ENCODE measurements at places on chromosomes 7 and 10. TPM values are rescaled to one million over a fixed set of nuclear protein-coding genes. Genes with fewer than 3 reads are reported as not detected.

- DNase-seq, result no peak
These were observed 533.5 kb upstream of the COBL start for GRCh38 chr7:51850126-51850525.

DNA sequence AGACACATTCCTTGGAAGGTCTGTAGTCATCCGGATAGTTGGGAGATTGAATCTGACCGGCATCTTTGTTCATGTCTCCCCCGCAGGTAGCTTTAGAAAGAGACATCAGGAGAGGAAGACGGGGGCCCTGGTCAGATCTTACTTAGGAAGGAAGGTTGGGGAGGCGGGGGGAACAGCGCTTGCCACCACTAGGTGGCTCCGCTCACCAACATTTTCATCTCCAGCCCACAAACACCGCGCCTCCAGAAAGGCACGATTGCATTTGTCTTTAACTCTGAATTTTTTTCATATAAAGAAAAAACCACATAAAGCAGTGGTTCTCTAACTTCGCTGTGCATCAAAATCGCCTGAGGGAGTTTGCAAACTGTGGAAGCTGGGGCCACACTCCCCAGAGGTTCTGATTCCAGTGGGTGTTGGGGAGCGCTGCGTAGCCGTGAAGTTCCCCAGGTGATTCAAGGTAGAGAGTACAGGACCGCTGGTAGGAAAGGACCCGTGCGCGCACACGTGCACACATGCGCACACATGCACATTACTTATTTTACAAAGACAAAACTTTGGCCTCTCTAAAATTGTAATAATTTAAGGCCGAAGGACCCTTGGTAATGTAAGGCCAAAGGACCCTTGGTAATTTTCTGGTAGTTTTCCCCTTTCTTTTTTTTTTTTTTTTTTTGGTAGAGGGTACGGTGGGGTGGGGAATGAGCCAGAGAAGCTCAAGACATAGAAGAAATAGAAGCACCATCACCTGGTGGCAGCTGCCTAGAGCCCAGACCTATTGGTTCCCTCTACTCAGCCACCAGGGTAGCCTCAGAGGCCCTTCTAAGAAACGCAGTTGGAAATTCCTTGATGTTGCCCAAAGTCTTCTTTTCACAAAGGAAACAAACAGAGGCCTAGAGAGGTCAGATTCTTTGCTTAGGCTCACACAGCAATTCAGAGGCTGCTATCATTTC is 37.4 kb upstream of the OPALIN start:
- DNase-seq, result peak; percentile 54

GRCh38 chr10:68334672-68335467 is 2.1 kb upstream of the PBLD start:
- no peak for DNase-seq

GRCh38 chr7:44771358-44771757 is 22.7 kb downstream of the ZMIZ2 start:
- no peak for DNase-seq

GRCh38 chr10:24947304-24948097 is 4.9 kb downstream of the PRTFDC1 start:
- no peak for DNase-seq

GRCh38 chr7:18407385-18407784 is 88.2 kb upstream of the HDAC9 start:
- no peak for DNase-seq

- no peak for DNase-seq
These were observed 35.9 kb upstream of the ASAH2 start for GRCh38 chr10:50286996-50287803.

DNA sequence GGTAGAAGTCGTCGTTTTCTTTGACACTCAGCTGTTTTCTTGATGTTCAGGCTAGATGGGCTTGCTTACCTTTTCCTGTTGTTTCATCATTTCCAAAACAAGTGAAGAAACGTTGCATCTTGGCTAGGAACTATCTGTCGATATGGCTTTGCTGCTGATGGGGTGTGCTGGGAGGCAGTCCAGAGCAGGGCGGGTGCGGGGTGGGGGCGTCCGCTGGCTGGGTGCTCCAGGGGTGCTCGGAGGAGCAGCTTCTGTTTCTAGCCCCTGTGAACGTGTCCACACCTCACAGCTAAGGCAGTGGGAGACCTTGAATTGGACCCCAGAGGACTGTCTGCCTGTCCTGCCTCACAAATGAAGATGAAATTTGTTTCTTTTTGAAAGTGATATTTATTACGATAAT is 7.6 kb upstream of the SUN1 start:
- no peak for DNase-seq

DNA sequence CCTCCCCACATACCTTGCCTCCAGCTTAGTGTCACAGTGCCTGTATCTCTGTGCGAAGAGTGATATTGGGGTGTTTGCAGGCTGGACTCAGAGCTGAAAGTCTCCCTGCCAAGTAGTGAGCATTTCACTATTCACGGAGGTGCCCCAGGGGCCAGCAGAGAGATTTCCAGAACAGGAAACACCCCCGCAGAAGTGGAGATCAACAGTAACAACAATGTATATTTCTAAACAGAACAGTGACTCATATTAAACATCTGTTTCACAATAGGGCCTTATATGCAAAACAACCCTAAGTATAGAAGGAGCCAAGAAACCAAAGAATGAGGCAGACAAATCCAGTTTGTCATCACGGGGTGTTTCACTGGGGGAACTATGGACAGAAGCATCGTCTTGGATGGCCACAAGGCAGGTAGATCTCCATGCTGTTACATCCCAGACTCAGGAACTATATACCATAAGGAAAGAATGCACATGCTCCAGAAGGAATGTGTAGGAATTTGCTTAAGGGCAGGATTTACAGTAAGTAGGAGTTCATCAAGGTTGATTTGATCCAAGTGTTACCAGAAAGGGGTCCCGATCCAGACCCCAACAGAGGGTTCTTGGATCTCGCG is 29.3 kb upstream of the CCL24 start:
- no peak for DNase-seq

- no peak for DNase-seq
These were observed 40.9 kb downstream of the ELFN1 start for GRCh38 chr7:1710936-1711335.

UROS gene
- 30.5 TPM for total RNA-seq

MAT1A gene
- total RNA-seq, result not detected

CTAGE8 gene
- 4.0 TPM for total RNA-seq

ABCB1 gene
- 30.5 TPM for total RNA-seq

KAZALD1 gene
- total RNA-seq, result 17.7 TPM

HMX2 gene
- total RNA-seq, result 0.20 TPM

FAS gene
- 54.1 TPM for total RNA-seq

Data from left colon (tissue), 2 donors.